ENCODE measurements at places on chromosomes 4 and X.
A peak's percentile ranks its signal among the peaks of the same experiment; 100 is the strongest.

- no peak for DNase-seq
Measured at GRCh38 chr4:170088716-170089115, 1.0 kb downstream of the AADAT start.

DNA sequence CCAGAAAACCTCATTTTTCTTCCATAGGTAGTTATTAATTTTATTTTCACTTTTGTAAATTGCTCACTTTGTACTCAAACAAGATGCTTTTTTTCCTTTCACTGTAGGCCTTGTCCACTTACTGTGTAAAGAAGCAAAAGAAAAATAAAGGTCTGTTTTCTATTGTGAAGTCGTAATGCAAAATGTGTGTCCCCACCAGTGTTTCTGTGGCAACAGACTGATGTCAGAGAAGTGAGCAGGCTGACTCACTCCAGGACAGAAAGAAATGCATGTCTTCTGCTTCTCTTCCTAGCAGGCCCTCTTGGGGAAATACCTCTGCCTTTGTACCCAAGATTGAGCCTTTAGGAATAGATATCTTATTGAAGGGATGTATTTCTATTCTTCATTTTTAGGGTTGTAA is 30.3 kb downstream of the INPP4B start:
- DNase-seq: no peak

- DNase-seq: no peak
Measured at GRCh38 chr4:1540601-1541375, 134.5 kb upstream of the NKX1-1 start.

DNA sequence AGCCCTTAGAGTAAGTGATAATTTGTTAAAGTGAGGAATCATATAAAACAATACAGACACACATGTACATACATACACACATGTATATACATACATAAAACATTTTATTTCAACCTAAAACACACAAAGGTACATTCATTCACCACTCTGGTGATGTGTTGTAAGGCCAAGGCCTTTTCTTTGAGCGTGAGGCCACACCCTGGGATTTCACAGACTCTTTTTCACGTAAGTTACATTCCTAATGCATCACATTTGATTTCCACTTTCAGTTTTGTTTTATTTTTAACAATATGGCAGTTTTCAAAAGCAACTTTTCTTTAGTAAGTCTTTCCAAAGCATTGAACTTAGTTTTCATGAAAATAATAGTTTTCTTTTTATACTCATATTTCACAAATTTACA is 170.7 kb downstream of the COL4A6 start:
- no peak for DNase-seq

DNA sequence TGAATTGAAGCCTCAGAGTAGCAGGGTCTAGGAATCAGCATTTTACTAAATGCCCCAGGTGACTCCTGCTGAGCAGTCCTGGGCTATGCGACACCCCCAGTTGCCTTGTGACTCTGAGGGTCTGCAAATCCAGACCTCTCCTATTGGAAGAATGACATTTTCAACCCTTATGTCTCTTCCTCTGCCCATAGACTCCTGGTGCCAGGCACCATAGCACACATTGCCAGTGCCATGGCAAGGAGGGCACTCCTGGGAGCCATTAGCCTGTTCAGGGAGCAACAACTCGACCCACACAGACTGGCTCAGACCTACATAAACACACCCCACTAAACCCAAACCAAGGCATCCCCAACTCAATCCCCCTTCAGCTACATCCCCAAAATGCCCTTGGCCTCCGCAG is 3.7 kb upstream of the JAKMIP1 start:
- no peak for DNase-seq

GRCh38 chr4:117466388-117466787 is 381.0 kb upstream of the TRAM1L1 start:
- DNase-seq: no peak

GRCh38 chrX:119512146-119512800 is 44.0 kb downstream of the SLC25A5 start:
- peak; percentile 64 for DNase-seq

- peak; percentile 1 for DNase-seq
Measured at GRCh38 chrX:133005042-133005441, 46.6 kb upstream of the HS6ST2 start.

DNA sequence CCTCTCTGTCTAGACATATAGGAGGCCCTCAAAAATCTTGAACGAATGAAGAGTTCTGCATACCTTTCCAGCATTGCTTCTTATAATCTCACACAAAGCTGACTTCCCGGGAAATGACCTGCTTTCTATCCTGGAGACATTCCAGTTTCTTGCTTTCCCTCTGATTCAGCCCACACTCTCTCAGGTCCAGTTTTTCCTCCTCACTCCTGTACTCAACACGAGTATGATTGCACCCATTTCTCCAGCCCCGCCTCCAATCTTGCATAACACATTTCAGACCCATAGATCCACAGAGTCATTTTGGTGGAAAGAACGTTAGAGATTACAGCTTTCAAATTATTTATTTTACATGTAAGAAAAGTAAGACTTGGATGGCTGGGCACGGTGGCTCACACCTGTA is 127.5 kb upstream of the TLR3 start:
- no peak for DNase-seq

GRCh38 chr4:73109493-73109892 is 40.0 kb upstream of the COX18 start:
- DNase-seq: no peak

DNA sequence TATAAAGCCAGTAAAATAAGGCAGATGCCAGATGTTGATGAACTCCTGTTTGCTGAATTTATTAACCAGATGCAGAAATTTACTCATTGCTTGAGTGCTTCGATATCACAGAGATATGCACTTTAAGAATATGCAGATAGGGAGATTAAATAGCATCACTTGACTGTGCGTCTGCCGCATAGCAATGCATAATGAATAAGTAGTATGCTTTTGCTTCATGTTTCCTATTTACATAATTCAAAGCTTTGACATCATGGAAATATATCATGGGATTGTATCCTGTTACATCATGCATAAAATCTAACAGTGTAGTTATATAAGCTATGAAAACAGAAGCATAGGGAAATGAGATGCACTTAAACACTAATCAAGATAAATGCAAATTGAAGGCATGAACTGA is 45.9 kb downstream of the VEGFC start:
- no peak for DNase-seq

DNA sequence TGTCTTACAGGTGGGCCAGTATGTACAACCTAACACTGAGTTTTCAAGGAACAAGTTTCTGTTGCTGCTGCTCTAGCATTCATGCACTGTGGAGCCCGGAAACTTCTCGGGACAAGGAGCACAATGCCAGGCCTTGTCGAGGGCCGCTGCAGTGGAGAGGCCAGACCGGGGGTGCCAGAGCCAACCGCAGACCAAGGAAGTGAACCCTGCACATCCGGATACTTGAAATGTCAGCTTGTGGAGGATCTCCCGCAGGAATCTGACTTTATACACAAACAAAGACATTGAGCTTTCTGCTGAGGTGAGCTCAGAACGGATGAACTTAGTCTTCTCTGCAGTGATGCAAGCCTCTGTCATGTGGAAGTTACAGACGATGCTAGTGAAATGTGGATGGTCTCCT is 99.5 kb downstream of the ZNF827 start:
- peak; percentile 78 for DNase-seq

DNA sequence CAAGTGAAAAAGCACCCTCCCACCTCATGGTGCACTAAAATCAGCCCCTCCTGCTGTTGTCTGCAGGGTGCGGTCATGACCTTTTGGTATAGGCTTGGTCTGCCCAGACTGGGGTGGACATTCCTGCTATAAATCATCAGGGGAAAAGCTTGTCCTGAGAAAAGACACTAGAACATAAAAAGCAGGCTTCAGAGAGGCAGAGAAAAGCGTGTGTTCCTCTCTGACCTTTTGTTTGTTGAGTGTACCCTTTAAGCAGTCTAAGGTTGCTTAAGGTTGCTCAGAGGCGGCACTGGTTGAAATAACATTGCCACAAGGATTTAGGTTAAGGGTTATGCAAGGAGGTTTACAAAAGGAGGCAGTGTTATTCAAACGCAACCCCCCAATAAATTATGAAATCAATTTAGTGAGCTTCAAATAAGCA is 43.5 kb downstream of the CCDC158 start:
- no peak for DNase-seq

DNA sequence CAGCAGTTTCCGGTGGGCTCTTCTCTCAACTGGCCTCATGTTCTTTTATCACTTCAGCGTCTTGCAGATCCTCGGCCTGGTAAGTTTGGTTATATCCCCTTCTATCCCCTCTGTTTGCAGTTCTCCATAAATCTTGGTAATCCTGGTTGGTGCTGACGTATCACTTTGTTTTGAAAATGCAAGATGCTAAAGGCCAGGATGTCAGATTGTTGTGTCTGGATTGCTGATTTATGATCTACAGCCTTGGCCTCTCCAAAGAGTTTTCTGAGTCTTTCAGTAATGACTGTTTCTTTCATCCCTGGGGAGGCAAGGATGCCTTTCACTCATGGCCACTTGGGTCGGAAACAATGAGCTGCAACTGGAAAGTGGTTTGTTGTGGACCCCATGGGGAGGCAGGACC is 146.4 kb downstream of the AMMECR1 start:
- DNase-seq: no peak

GRCh38 chr4:22637306-22637705 is 55.4 kb upstream of the GBA3 start:
- no peak for DNase-seq

- no peak for DNase-seq
Measured at GRCh38 chrX:119041175-119041574, 31.6 kb upstream of the CT47C1 start.

DNA sequence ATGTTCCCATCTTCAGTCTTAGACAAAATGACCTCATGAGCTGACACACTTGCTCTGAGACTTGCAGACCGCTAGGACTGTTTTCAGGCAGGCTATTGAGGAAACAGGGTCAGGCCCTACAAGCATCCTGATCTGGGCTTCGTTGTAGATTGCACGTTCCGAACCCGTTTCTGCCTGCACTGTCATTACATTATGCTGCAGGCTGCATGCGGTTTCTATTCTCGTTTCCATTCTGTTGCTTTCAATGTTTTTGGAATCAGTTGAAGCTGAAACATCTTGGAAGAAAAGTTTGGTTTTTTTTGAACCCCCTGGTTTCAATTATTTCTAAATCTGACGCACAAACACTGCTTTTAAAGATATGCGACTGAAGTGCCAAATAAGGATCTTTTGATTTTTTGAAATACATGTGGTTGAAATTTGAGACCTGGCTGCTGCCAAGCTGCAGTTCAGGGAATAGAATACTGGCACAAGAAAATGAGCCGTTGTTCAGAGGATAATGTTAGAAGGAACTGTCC is 716.1 kb upstream of the INTU start:
- DNase-seq: peak; percentile 7

- DNase-seq: no peak
Measured at GRCh38 chrX:10173331-10173900, 16.6 kb downstream of the CLCN4 start.

GRCh38 chr4:8350841-8351461 is 81.4 kb downstream of the HTRA3 start:
- DNase-seq: no peak

DNA sequence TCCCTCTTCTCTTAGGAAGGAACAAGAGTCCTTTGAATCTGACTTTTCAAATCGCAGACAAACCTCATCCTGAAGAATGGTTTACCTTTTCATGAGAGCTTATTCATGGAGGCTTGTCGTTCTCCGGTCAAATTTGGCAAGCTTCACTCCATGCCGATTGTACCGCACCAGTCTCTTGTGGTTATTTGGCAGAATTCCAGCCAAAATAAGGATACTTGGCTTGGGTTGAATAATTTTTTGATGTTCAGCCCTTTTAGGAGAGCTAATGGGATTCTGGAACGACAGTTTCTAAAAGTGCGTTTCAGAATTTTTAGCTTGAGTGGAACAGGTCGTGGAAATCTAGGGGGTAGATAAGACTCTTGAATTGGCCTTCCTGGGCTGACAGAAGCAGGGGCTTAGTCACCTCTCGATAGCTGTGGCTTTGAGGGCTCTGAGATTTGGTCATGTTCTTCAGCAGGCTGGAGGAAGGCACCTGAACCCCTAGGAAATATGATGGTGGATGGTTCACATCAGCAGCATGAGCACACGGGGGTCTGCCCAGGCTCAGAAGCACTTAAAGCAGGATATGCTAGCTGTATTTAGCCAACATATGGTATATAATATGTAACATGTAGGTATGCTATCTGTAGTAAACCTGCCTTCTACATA is 1.5 kb downstream of the KLHL2 start:
- DNase-seq: peak; percentile 69

DNA sequence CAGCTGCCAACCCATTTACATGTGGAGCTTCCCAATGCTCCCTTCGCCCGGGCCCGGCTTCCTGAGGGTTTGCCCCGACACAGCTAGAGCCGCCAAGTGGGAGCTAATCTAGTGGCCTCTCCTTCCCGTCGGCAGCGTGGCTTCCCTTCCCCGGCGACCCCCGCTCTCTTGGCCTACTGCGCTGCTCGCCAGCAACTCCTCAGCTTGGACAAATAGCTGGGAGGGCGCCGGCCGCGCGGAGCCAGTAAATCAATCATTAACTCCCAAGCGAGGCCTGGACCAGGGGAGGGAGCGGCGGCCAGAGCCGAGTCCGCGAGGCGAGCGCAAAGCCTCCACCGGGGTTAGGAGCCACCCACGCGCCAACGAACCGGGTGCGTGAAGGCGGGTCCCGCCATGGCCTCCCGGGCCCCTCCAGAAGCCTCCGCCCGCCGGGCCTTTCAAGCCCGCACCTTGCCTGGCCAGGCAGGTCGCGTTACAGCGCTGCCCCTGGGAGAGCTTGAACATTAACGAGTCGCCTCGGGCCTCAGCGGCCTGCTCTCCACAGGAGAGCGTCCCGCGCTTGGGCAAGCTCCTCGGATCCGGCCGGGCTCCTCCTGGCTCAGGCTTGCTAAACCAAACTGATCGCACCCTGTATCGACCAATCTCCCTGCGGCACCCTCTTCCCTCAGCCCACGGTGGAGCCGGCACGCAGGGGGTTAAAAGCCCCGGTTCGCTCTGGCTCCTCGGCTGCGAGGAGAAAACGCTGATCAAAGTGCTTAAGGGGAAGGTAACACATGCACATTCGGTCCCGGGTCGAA is 10.6 kb upstream of the BCOR start:
- DNase-seq: no peak

DNA sequence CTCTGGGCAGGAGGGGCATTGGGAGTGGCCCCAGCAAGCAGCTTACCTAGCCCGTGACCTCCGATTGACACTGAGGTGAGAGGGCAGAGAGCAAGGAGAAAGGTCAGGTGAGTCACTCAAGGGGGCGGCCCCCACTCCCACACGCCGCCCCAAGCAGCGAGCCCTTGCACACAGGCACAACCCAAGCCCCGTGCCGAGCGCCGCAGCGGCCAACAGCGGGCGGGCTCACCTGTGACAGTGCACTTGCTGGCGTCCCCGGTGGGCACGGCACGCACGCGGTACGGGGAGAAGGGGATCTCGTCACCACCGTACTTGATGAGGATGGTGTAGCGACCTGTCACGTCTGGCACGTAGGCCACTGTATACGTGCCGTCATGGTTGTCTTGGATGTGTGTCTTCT is 17.2 kb downstream of the FLNA start:
- DNase-seq: no peak

Measured in pons (tissue), 1 donor.